ENCODE measurements at places on chromosomes 5 and 9.

DNA sequence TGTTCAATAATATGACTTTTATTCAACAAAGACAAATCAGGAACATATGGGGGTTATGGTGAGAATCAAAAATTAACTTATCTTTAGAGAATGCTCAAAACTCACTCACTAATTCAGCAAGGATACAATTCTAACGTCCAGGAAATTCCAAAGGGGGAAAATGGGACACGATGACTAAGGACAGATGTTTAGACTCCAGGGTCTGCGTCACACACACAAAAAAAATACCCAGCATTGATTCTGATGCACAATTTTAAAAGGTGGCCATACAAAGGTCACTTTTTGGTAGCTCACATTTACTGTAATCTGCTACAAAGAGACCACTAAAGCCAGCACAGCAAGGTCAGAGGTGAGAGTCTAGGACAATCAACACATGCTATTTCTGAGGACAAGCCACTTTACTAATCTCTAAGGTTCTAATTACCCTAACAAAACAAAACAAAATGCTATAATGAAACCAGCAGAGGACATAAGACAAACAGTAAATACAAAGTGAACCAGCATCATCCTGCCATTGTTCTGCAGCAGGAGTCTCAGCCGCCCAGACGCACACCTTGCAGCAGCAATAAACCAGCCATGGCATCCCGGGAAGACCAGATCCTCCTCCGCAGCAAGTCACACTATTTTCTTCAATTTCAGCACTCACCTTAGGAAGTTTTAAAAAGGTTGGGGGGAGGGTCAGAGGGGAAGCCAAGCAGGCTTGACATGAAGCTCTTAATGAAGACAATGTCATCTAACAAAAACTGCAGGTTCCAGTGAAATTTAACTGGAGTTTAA is 57.8 kb downstream of the TTC39B start:
- DNase-seq, result no peak

DNA sequence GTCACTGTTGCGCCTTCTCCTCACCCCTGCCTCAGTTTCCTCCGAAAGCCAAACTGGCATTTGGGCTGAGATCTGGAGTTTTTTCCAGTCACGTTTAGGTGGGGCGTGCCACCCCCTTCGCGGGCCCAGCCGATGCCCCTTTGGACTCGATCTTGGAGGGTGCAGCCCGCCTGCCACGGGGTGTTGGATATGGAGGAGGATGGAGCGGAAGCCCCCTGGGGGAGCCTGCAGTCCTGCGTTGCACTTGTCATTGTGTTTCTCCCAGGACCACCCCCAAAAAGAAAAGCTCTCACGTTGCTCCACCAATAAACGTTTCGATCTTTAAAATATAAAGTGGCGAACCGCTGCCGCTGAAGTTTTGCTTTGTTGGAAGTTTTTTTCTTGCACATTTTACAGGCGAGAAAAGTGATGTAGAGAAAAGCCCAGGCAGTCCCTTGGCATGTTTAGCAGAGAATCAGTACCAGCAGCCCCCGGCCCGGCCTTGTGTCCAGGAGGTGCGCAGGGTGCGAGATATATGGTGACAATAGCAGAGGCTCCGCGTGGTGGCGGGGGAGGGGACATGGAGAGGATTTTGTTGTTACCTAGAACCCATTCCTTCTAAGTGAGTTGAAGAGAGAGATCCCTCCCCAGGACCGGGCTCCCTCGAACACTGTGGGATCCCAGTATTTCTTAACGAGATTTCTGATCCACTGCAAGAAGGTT is 681 bp downstream of the F2R start:
- DNase-seq, result no peak

GRCh38 chr9:125889476-125890419 is 142.6 kb downstream of the PBX3 start:
- DNase-seq, result no peak

GRCh38 chr5:132907161-132907560 is 33.7 kb downstream of the LEAP2 start:
- DNase-seq, result no peak

Measured in stimulated activated CD8-positive, alpha-beta memory T cell treated with anti-CD3 and anti-CD28 coated beads, Interleukin-15, amount 100 ng/mL, for 4 hours (primary cell).